ENCODE measurements at places on chromosomes 7 and 10. TPM values are rescaled to one million over a fixed set of nuclear protein-coding genes. Genes with fewer than 3 reads are reported as not detected.

DNA sequence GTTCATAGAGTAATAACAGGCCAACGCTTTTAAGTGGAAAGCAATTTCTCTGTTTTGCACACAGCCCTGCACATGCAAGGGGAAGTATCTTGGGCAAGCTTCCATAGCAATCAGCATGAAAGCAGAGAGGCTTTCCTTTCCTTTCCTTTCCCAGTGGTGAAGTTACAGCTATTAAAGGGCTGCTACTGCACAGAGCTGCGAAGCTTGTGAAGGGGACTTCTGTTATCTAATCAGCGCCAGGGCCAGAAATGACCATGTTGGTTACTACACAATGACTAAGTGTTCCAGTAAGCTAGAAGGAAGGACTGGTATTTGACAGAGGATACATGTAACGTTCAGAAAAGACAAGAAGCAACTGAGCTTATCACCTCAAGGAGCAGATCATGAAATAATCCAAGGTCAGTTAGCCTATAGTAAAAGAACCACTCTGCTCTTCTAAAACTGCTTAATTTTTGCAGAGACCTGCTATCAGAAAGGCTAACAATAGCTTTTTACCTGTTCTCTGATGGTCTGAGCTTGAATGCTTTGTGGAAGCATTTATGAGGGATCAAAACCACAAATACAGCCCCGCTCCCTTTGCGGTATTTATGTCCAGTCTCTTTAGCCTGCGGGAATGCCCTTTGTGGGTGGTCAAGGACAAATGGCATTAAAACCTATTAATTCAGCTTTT lies 45.9 kb downstream of the SGMS1 start:
- H3K36me3 ChIP-seq: no peaks in the 10 kb centered on the region
- DNase-seq: peak; percentile 75
- peaks cover 9% of the 10 kb centered on the region for H3K4me1 ChIP-seq

DNA sequence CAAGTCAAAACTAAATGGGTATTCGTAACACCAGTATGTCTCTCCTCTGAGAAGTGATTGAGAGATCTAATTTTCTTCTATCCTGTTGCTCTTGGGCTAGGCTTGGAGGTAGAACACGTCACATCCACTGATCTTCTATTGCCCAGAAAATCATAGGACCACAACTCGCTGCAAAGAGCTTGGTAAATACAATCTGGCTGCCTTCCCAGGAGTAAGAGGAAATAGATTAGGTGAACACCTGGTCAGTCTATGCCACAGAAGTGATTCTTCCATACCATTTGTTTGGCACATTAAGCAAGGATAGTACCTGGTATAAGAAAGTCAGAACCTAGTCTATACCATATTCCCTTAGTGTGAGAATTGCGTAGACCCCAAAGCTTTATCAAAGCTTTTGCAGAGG lies 129.3 kb upstream of the PHYHIPL start:
- H3K4me1 ChIP-seq: no peaks in the 10 kb centered on the region
- no peaks in the 10 kb centered on the region for H3K36me3 ChIP-seq

GRCh38 chr10:26697163-26697921 lies at the start of gene PDSS1:
TSS of gene PDSS1 (plus strand) at chr10:26697701. CDS start at chr10:26697712, 11 bp downstream.
- peak within 1 kb of the TSS; percentile 67 for H3K4me3 ChIP-seq
- peak; percentile 50 for DNase-seq
- H3K4me1 ChIP-seq: 0 out of 2 replicates have a peak, but pooled peaks cover 3% of the 10 kb centered on the region
- H3K27ac ChIP-seq: peak within 1 kb of the TSS; percentile 90

DNA sequence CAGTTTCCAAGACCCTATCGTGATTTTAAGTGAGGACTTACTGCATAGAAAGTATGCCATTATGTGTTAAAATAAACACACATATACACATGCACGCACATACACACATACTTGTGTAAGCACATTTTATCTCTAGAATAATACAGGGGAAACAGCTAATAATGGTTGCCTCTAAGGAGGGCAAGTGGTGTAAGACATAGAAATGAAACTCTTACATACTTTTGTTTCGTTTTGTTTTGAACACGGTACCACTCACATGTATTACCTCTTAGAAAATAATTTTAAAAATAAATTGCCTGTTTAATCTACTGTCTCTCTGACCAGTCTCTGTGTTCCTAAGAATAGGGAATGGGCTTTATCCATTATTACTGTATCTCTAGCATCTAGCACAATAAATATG lies 49.2 kb downstream of the HERPUD2 start:
- H3K4me1 ChIP-seq: peaks cover 3% of the 10 kb centered on the region
- no peak for DNase-seq
- H3K4me3 ChIP-seq: no peak overlapping the region
- H3K36me3 ChIP-seq: peaks cover 1% of the 10 kb centered on the region

DNA sequence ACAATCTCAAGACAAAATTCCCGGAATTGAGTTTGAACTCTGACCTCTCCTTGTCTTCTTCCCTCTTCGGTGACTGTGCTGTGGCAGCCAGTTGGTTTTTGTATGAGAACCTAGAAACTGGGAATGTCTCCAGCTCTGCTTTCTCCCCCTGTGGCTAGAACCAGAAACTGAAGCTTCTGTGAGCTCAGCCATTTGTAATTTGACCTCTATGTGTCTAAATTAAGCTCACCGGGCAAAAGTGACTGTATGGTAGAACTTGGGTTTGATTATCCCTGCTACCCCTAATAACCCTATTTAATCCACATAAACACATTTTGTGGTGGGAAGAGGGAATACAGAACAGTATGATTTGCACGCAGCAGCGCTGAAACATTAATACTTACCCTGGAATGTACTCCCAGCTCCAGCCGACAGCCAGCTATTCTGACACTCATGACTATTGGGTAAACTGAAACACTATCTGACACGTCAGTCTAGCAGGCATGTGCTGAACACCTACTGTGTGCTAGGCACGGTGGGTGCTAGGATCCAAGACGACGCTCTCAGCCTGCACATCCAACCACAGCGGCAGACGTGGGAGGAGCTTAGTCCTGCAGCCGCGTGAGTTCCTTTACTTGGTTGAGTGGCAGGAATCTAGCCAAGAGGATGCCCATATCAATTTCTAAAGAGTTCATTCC lies 324.8 kb downstream of the SFMBT2 start:
- H3K36me3 ChIP-seq: no peaks in the 10 kb centered on the region
- H3K27me3 ChIP-seq: no peaks in the 10 kb centered on the region
- no peak overlapping the region for H3K4me3 ChIP-seq
- no peak overlapping the region for H3K27ac ChIP-seq
- peaks cover 7% of the 10 kb centered on the region for H3K4me1 ChIP-seq
- peak; percentile 72 for DNase-seq

GRCh38 chr7:26305090-26305868 lies 13.6 kb downstream of the SNX10 start:
- DNase-seq: no peak
- no peak overlapping the region for H3K4me3 ChIP-seq
- no peaks in the 10 kb centered on the region for H3K36me3 ChIP-seq
- H3K4me1 ChIP-seq: no peaks in the 10 kb centered on the region
- no peaks in the 10 kb centered on the region for H3K27me3 ChIP-seq
- H3K27ac ChIP-seq: no peak overlapping the region

- H3K36me3 ChIP-seq: no peaks in the 10 kb centered on the region
- H3K4me1 ChIP-seq: no peaks in the 10 kb centered on the region
Observed at GRCh38 chr7:119888251-119888650, 384.7 kb upstream of the KCND2 start.

- no peaks in the 10 kb centered on the region for H3K4me1 ChIP-seq
- H3K36me3 ChIP-seq: no peaks in the 10 kb centered on the region
- no peak for DNase-seq
- H3K27ac ChIP-seq: no peak overlapping the region
- no peak overlapping the region for H3K4me3 ChIP-seq
Observed at GRCh38 chr10:76211691-76212090, 780.3 kb downstream of the LRMDA start.

DNA sequence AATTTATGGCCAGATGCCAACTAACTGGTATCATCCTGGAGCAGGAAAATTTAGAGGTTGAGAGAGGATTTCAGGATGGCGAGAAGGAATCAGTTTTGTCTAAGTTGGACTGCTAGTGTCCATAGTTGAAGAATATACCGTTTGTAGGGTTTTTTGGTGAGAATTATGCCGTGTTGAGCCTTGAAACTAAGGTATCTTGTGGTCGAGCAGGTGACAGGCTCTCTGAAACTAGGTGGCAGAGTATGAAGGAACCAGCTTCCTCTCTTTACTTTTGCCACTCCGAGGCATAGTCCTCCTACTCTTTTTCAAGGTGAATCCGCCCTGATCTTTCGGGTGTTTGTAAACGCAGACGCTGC lies 9.7 kb downstream of the MDFIC start:
- no peaks in the 10 kb centered on the region for H3K27me3 ChIP-seq
- peaks cover 2% of the 10 kb centered on the region for H3K36me3 ChIP-seq
- H3K4me3 ChIP-seq: no peak overlapping the region
- peaks cover 6% of the 10 kb centered on the region for H3K4me1 ChIP-seq
- no peak for DNase-seq

GRCh38 chr7:8384901-8385300 lies 48.5 kb upstream of the NXPH1 start:
- no peak overlapping the region for H3K4me3 ChIP-seq
- H3K36me3 ChIP-seq: no peaks in the 10 kb centered on the region
- no peak overlapping the region for H3K27ac ChIP-seq
- no peaks in the 10 kb centered on the region for H3K27me3 ChIP-seq
- no peak for DNase-seq

The PILRA gene
- total RNA-seq: not detected

The ZNF655 gene
- total RNA-seq: 49.6 TPM

The HPSE2 gene
- total RNA-seq: not detected

The UCN3 gene
- not detected for total RNA-seq

The NPSR1 gene
- not detected for total RNA-seq

The RADIL gene
- not detected for total RNA-seq

Measured in IMR-90 (cell line).